Inflammatory macrophage treated with lipopolysaccharide for 1 hour (primary cell): ENCODE measurements at places on chromosomes 11 and 22.

DNA sequence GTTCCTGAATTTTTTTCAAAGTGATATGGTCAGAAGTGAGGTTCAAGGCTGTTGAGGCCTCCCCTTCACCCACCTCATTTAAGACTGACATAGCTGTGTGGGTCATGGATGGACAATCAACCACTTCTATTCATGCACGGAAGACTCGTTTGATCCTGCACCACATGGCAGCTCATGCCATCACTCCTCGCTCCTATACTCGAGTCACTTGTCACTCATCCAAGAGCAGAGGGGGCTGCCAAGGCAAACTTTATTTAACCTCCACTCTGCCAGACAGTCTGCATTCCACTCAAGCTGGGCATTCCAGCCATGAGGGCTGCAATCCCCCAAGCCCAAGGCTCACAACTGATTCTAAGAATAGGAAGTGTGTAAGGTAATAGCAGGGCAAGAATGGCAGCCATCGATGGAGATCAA lies 34.1 kb downstream of the SNX19 start:
- no peak for DNase-seq

GRCh38 chr11:72821920-72822799 lies 7.9 kb downstream of the ATG16L2 start:
- peak; percentile 28 for DNase-seq

GRCh38 chr11:69039501-69039900 lies 9.2 kb upstream of the TPCN2 start:
- no peak for DNase-seq

DNA sequence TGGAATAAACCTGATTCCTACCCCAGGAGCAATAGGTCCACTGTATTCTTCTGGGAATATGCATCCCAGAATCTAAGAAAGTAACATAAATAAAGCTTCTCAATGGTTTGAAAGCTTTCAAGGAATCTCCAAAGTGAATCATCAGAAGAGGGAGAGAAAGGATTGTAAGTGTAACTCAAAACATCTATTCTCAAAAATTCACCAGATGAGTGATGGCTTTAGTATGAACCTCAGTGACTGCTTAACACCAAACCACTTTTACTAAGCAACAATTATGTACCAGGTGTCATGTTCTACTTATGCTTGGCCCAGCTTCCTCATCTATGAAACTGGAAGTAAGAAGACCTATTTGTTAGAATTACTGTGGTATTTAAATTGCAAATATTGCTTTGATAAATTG lies 7.4 kb downstream of the RAB38 start:
- DNase-seq = no peak

- DNase-seq = no peak
Observed at GRCh38 chr11:100785148-100785983, 98.3 kb downstream of the ARHGAP42 start.

GRCh38 chr11:35780951-35781860 lies 118.6 kb downstream of the TRIM44 start:
- no peak for DNase-seq

DNA sequence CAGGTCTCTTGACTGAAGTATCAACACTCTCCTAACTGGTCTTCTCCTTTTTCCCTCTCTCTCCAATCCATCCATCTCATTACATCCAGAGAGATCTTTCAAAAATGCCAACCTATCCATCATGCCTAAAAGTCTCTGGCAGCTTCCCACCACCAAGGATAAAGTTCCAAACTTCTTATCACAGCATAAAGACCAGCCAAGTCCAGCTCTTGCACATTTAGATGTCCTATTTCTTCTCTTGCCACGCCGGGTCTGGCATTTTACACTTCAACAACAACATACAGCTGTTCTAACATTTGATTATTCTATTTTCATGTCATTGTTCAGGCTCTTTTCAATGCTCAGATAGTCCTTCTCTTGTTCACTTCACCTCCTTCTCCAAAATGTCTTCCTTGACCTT lies 70.6 kb downstream of the RELT start:
- DNase-seq = no peak

- DNase-seq = no peak
Observed at GRCh38 chr11:29293825-29294224, 723.0 kb downstream of the KCNA4 start.

- no peak for DNase-seq
Observed at GRCh38 chr11:117750916-117751662, 45.9 kb downstream of the DSCAML1 start.

DNA sequence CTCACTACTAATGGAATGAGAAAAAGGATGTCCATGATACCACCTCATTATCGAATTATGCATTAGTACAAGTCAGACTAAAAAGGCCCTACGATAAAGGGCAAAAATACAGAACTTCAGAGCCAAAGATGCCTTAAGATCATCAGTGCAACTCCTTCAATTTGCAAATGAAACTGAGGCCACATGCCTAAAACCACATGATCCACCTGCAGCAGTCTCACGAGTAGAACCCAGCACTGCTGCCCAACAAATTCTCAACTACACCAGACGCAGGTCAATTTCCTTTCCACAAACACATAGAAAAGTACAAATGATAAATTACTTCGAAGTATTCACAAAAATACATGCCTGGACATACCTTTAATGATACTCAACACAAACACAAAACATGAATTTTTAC lies 20.1 kb downstream of the KMT5B start:
- no peak for DNase-seq

- DNase-seq = no peak
Observed at GRCh38 chr22:45686836-45687235, 15.2 kb downstream of the ATXN10 start.

DNA sequence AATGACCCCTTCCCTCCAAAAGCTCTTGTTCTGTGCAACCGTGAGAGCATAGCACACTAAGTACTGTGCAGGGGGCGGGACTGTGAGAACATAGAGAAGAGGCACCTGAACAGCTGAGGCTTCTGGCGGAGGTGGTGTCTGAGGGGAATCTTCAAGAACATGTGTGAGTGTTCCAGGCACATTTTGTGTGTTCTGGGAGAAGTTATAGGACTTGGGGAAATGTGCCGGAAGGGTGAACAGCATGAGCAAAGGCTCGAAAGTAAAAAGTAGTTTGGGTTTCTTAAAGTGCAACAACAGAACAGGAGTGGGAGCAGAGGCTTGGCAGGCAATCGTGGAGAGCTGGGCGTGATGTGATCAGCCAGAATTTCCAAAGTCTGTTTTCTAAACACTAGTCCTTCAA lies 12.4 kb upstream of the SYN3 start:
- no peak for DNase-seq

GRCh38 chr22:21103633-21104032 lies 57.9 kb downstream of the LRRC74B start:
- DNase-seq = no peak

GRCh38 chr11:74679513-74679865 lies 51.7 kb downstream of the CHRDL2 start:
- DNase-seq = no peak

DNA sequence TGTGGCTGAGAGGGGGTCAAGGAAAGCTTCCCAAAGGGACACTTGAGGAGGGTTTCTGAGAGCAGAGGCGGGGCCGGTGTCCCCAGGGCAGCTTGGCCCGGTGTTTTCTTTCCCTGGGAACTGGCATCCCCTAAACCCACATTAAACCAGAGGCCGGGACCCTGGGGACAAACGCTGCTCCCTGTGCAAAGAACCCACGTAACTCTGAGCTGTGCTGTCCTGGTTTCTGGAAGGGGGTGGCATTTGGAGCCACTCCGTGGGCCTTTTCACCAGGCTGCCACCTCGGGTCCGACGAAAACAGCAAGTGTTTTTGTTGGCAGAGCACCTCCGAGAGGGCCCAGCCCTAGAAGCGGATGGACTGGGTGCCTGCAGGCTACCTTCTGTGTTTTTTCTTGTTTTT lies 100.2 kb upstream of the ANO1 start:
- DNase-seq = no peak

GRCh38 chr22:35838855-35839576 lies 121.3 kb downstream of the APOL5 start:
- DNase-seq = peak; percentile 7

- no peak for DNase-seq
Observed at GRCh38 chr22:37383341-37383740, 43.9 kb downstream of the ELFN2 start.

DNA sequence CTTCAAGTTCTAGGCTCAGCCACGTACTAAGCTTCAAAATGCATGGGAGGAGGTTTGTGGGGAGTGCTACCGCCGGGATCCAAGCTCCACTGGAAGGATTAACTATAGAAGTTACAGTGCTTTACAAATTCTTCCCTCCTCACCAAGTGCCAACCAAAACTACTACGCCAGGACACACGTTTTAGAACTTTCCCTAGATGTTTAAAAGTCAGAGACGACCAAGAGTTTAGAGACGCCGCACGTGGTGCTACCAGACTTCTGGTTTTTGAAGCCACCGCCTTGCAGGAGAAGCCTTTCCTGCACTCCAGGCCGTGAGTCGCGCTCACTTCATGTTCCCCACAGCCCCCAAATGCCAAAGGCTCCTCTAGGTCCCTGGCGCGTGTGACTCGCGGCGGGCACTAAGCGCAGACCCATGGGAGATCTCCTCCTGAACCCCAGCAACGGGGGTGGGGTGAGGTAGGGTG lies 734 bp downstream of the SNU13 start:
- DNase-seq = peak; percentile 21
